Type B pancreatic cell (in vitro differentiated cells): ENCODE measurements at places on chromosomes 16 and 17.

DNA sequence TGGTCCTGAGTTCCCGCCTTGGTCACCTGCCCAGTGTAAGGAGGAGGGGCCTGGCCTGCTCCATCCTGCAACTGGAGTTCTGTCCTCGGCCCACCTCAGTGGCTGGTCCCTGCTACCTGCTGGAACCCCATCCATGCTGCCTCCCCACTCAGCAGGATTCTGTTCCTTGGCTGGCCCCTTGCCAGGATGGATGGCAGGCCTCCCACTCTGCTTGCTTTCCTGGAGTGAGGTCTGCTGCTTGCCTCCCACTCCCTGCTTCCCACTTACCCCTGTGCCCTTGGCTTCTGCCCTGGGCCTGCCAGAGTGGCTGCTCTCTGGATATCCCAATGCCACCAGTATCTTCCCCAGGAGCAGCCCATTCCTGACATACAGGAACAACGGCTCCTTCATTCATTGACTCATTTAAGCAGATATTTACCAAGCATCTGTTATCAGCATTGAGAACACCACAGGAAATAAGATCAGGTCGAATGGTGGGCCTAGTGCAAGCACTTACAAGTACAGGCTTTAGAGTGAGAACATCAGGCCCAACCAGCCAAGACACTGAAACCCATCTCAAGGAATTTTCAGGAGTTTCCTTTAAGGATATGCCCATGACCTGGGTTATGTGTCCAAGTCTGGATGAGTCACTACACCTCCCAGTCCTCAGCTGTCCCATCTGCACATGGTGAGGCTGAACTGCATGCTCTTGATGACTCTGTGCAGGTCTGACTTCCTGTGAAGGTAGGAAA, 17.0 kb upstream of the RPRML start:
- no peaks in the 10 kb centered on the region for H3K4me1 ChIP-seq
- H3K36me3 ChIP-seq, result no peaks in the 10 kb centered on the region
- H3K27me3 ChIP-seq, result no peaks in the 10 kb centered on the region

- H3K4me3 ChIP-seq, result no peak overlapping the region
- H3K27me3 ChIP-seq, result peaks cover 3% of the 10 kb centered on the region
- H3K36me3 ChIP-seq, result no peaks in the 10 kb centered on the region
- DNase-seq, result no peak
These were observed 35.7 kb upstream of the MED9 start for GRCh38 chr17:17440938-17441675.

DNA sequence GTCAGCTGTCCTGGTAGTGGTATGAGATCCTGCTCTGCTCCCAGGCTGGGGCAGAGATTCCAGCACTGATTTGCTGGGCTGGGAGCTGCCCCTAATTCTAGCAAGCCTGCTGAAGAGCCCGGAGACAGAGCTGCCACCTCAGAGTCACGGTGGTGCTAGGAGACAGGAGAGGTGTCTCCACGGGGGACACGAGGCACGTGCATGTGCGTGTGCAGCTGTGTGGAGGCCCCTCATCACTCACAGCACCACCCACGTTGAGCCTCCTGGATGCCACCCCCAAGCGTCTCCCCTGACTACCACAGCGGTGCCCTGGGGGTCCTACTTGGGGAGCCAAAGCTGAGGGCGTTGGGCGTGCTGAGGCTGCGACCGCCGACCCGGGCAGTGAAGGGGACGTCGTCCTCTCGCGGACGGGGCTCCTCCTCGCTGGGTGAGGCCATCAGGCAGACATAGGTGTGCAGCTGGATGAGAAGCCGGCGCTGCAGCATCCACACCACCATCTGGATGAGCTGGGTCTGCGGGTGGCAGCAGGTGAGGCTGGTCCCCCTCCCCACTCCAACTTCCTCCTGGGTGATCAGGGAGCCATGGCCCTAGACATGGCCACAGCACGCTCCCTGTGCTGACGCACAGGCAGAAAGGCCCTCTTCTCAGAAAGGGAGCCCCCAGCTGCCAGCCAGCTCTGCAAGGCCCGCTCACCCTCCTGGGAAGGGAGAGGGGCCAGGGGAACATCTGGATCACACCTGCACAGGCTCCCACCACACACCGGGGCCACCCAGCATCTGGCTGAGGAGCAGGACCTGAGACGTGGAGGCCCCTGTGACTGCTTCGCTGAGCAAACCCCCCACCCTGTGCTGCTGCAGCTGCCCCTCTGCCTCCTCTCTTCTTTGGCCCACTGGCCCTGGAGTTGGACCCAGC, 11.6 kb downstream of the MPG start:
- DNase-seq, result no peak
- H3K27me3 ChIP-seq, result no peaks in the 10 kb centered on the region
- H3K36me3 ChIP-seq, result no peaks in the 10 kb centered on the region
- H3K27ac ChIP-seq, result no peak overlapping the region
- H3K4me1 ChIP-seq, result no peaks in the 10 kb centered on the region

DNA sequence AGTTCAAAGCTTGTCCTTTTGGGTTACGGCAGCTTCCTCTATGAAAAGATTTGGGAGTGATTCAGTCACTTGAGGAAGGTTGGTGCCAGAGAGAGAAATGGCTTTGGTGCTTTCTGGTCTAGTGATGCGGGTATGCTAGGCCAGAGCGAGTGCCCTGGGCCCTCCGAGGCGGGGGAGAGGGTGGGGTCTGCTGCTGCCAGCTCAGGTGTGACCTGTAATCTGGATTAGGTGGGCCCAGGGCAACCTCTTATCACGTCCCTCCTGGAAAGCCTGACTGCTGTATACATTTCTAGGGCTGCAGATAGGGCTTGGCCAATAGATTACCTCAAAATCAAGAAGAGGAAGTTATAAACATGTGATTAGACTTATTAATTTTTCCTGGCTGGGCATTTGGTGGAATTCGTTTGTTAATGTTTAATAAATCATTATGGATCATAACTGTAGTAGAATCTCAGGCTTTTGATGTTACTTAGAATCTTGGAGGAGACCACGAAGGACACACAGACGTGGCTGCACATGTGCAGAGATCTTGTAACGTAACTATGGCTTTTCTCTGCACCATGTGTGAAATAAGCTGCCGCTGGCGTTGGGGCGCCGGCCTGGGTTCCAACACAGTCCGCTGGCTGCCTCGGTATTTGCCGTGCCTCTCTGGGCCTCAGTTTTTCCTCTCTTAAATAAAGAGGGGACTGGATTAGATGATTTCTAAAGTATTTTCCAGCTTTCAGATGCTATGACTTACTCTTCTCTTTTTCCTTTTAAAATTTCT, 1.2 kb downstream of the IRF8 start:
- H3K4me1 ChIP-seq, result peaks cover 18% of the 10 kb centered on the region
- no peaks in the 10 kb centered on the region for H3K36me3 ChIP-seq
- H3K27me3 ChIP-seq, result peaks cover 83% of the 10 kb centered on the region
- peak overlapping the region; percentile 86 for H3K4me3 ChIP-seq
- H3K27ac ChIP-seq, result no peak overlapping the region

DNA sequence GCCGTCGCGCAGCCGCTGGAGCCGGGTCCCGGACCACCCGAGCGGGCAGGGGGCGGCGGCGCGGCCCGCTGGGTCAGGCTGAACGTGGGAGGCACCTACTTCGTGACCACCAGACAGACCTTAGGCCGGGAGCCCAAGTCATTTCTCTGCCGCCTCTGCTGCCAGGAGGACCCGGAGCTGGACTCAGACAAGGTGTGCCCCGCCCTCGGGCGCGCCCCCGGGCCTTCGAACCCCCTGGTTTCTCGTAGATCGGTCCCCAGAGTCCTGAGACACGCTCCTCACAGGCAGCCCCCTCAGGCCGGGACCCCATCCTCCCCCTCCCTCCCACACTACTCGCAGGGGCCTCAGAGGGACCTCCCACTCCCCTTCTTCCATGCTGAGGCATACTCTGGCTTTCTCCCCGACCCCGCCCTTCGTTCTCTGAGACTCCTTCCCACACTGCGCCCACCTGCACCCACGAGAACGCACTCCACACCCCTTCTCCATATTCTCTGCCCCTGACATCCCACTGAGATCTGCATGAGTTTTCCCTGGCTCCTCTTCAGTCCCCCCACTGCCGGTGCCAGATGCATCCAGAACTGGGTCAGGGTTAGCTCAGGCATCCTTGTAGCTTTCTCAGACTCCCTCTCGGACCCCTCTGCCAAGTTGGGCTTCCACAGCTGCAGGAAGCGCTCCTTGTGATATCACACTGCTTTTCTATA, 523 bp downstream of the KCTD2 start:
- peaks cover 30% of the 10 kb centered on the region for H3K4me1 ChIP-seq
- peak overlapping the region; percentile 99 for H3K4me3 ChIP-seq
- peak overlapping the region; percentile 96 for H3K27ac ChIP-seq
- H3K36me3 ChIP-seq, result peaks cover 6% of the 10 kb centered on the region

DNA sequence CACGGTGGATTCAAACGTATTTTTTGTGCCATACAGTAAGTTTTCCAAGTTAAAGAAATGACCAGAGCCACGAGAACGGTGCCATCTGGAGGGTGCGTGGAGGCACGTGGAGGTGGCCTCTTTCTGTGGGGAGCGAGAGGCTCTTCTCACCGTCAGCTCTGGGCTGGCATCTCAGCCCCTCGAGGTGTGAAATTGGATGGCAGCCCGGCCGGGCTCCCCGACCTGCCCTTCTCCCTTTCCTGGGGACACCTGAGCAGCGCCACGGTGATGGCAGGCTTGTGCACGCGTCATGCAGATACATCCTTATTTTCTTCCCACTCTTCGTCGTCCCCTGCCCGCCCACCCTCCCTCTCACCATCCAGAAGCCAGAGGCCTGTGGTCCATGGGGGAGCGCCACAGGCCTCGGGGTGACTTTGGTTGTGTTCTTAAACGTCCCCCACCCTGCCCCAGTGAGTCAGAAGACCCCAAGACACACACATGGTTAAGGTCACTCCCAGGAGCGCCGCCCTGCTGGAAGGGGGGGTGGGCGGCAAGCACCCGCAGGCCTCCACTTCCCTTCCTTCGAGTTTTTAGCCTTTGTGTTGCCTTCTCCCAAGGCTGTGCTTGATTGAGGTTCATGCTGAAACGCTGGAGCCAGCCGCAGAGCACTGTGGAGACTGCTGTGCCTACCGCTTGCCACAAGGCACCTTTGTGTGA, 109.4 kb downstream of the BANP start:
- peaks cover 3% of the 10 kb centered on the region for H3K36me3 ChIP-seq
- peaks cover 7% of the 10 kb centered on the region for H3K4me1 ChIP-seq
- no peaks in the 10 kb centered on the region for H3K27me3 ChIP-seq
- no peak overlapping the region for H3K27ac ChIP-seq
- no peak for DNase-seq
- no peak overlapping the region for H3K4me3 ChIP-seq

DNA sequence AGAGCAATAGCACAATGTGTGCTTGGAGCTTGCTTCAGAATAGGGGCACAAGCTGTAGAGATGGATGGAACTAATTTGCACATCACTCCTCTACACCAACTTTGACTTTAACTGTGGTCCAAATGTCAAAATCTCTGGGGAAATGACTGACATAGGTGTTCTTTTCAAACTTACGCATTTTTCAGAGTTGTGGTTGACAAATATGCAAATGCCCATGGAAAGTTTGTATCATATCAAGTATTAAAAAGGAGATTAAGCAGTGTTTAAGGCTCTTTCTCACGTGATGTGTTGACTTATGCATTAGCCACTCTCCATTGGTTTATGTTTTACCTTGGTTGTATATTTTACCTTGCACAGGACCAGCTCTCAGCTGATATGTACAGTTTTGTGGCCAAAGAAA, 77.1 kb downstream of the ELAC2 start:
- no peak for DNase-seq
- no peaks in the 10 kb centered on the region for H3K27me3 ChIP-seq
- H3K36me3 ChIP-seq, result peaks cover 4% of the 10 kb centered on the region

DNA sequence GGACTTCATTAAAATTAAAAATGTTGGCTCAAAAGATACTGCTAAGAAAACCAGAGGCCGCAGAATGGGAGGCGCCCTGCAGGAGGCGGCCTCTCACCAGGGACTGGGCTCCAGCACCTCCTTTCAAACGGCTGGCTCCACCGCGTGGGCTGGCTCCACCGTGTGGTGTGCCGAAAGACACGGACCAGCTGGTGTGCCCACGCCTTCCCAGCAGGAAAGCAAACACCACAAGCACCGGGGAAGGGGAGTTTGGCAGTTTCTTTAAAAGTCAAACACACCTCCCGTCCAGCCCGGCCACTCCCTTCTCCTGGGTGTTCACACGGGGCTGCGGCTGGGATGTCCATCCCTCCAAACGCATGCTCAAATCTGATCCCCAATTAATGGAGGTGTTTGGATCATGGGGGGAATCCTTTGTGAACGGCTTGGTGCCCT, 13.9 kb downstream of the HAGH start:
- no peak overlapping the region for H3K27ac ChIP-seq
- no peak for DNase-seq
- peaks cover 6% of the 10 kb centered on the region for H3K36me3 ChIP-seq
- no peaks in the 10 kb centered on the region for H3K27me3 ChIP-seq

DNA sequence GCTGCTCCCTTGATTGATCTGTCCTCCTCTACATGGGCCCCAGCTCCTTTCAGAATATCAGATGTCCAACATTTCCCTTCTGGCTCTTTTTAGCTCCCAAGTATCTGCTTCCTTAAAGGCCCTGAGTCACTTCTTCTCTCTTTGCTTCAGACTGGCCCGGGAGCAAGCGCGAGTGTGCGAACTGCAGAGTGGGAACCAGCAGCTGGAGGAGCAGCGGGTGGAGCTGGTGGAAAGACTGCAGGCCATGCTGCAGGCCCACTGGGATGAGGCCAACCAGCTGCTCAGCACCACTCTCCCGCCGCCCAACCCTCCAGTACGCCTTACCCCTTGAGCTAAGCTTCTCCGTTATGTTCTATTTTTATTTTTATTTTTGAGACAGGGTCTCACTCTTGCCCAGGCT, 12.3 kb downstream of the CNTROB start:
- DNase-seq, result no peak
- no peaks in the 10 kb centered on the region for H3K4me1 ChIP-seq
- no peak overlapping the region for H3K27ac ChIP-seq
- no peak overlapping the region for H3K4me3 ChIP-seq
- no peaks in the 10 kb centered on the region for H3K27me3 ChIP-seq

DNA sequence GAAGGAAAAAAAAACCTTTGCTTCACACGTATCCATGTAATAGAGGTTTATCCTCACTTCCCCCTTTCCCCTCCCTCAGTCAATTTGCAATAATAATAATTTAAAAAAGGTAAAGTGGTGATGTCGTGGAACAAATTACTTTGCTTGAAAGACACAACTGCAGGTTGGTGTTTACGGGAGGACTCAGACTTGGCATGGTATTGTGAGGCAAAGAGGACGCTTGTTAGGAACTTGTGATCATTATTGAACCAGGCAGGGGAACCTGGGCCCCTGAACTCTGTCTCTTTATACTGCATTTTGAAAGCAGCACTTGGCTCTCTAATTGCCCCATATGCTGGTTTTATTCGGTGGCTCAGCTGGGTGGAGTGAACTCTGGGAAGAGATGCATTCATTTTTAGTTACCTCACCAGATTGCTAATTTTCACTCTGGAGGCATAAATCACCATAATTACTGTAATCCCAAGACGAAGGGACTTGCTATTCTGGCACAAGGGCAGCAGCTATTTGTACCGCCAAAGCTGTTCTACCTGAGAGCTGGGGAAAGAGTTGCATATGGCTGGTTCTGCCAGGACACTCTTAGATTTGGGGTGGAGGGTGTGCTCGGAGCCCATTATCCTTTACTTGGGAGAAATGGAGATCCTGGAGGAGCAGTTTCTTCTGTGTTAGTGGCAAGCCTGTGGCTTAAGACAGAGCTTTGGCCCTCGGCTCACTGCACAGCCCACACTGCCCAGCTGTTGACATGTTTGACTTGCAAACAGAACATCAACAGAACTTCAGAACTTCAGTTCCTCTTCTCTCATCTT, 5.7 kb upstream of the DHX8 start:
- no peak for DNase-seq
- H3K36me3 ChIP-seq, result no peaks in the 10 kb centered on the region
- no peak overlapping the region for H3K4me3 ChIP-seq
- peak overlapping the region; percentile 16 for H3K27ac ChIP-seq
- peaks cover 12% of the 10 kb centered on the region for H3K4me1 ChIP-seq

- H3K27ac ChIP-seq, result peak overlapping the region; percentile 55
- H3K4me1 ChIP-seq, result peaks cover 14% of the 10 kb centered on the region
- no peak for DNase-seq
These were observed 12.3 kb downstream of the GPT2 start for GRCh38 chr16:46896314-46896968.
